ENCODE measurements at places on chromosomes 2 and 18.

GRCh38 chr2:199710551-199710950, 140.4 kb downstream of the FTCDNL1 start:
- no peak for DNase-seq

DNA sequence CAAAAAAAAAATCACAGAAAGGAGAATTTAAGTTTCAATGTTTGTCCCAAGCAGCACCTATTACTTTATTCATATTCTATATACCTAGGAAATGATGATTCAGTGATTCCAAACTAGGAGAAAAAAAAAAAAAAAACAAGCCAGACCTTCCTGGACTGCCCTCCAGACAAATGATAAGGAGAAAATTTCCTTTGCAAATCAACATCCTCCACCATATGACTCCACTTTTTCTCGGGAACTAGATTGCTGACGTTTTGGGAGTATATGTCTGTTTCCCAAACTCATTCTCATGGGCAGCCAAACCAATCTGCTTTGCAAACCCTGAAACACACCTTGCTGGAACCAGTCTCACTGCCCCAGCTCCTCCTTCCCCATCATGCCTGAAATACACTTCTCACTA, 16.8 kb downstream of the AP1S3 start:
- peak; percentile 64 for DNase-seq

GRCh38 chr2:221106241-221106640, 465.9 kb downstream of the EPHA4 start:
- no peak for DNase-seq

DNA sequence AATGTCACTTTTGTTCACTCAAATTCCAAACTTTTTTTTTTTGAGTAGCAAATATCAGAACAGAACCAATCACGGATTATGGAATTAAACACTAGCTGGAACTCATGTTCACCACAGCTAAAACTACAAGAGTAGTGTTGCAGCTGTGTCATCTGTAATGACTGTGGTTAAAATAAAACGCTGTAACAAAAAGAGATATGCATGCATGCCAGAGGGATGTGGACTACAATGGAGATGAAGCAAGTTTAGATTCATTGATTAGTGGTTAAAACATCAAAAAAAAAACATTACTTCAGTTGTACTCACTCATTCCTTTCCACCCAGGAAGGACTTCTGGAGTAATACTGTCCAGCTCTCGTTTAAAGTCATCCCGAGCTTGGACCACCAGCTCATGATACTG, 37.0 kb downstream of the IMMT start:
- DNase-seq = no peak

GRCh38 chr18:38006541-38006940, 440.9 kb upstream of the CELF4 start:
- DNase-seq = no peak

- peak; percentile 79 for DNase-seq
These were observed 139.5 kb upstream of the LRATD1 start for GRCh38 chr2:14492920-14493503.

- DNase-seq = no peak
These were observed 80.3 kb downstream of the SPP2 start for GRCh38 chr2:234130777-234131181.

- DNase-seq = no peak
These were observed 392.7 kb upstream of the ID2 start for GRCh38 chr2:8289111-8289510.

Data from fibroblast of the aortic adventitia (primary cell).